ENCODE measurements at places on chromosomes 3 and 15.

GRCh38 chr15:69119001-69119400 lies 41.4 kb upstream of the GLCE start:
- no peaks in the 10 kb centered on the region for H3K4me1 ChIP-seq
- H3K36me3 ChIP-seq: no peaks in the 10 kb centered on the region
- no peak overlapping the region for H3K4me3 ChIP-seq
- H3K27ac ChIP-seq: no peak overlapping the region

DNA sequence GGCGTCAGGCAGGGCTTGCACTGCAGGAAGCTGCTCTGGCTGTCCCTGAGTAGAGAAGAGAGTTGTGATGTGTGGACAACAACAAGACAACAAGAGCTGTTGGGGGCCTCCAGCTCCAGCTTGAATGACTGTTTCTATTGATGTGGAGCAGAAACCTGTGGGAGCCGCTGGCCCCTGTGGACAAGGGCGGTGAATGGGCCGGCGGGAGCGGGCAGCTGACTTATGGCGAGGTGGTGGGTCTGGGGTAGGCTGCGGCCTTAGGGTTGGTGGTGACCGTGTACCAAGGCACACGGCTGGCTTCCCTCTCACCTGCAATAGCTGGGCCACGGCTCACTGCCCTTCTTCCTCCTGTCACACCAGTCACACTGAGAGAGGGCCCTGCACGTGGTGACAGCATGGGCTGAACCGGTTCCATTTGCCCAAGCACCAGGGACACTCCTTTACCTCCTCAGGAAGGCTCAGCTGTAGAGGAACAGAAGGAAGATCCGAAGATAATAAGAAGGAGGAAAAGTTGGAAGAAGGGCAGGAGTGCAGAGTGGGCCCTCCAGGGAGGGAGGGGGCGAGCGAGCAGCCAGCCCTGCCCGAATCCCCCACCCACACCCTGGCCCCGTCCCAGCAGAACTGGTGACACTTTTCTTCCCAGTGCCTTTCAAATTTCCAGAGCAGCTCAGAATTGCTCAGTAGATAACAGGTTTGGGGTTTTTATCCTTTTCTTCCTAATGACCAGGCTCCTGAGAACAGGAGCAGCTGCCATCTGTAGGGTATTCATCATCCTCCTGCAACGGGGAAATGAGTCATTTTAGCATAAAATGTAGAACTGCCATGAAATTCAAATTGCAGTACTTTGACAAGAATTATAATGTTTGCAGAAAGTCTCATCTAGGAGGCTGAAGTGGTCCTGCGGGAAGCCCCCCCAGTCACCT lies 136.9 kb downstream of the TJP1 start:
- H3K27ac ChIP-seq: peak overlapping the region; percentile 59
- peak; percentile 63 for DNase-seq
- H3K4me1 ChIP-seq: peaks cover 18% of the 10 kb centered on the region
- H3K27me3 ChIP-seq: no peaks in the 10 kb centered on the region

DNA sequence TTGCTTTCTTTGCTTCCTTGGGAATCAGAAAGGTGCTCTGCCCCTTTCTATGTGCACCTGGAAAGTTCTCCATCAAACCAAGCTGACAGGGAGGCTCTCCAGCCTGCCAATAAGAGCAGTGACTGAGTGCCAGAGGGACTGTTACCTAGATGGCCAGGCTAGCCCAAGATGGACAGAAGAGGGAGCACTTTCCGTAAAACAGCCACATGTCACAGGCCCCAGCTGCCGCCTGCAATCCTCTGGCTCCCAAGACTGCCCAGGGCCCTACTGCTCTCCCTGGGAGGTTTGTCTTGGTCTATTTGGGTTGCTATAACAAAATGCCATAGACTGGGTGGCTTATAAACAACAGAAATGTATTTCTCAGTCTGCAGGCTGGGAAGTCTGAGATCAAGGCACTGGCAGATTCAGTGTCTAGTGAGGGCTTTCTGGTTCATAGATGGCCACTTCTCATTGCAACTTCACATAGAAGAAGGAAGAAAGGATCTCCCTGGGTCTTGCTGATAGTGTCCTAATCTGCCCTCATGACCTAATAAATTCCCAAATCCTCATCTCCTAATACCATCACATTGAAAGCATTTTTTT lies 72.3 kb downstream of the TAMM41 start:
- H3K4me1 ChIP-seq: peaks cover 24% of the 10 kb centered on the region
- no peak for DNase-seq
- H3K27ac ChIP-seq: peak overlapping the region; percentile 4
- H3K27me3 ChIP-seq: no peaks in the 10 kb centered on the region
- H3K36me3 ChIP-seq: no peaks in the 10 kb centered on the region
- no peak overlapping the region for H3K4me3 ChIP-seq

GRCh38 chr3:143266927-143267326 lies 147.4 kb downstream of the CHST2 start:
- no peaks in the 10 kb centered on the region for H3K27me3 ChIP-seq
- H3K4me3 ChIP-seq: no peak overlapping the region
- H3K4me1 ChIP-seq: peaks cover 7% of the 10 kb centered on the region
- DNase-seq: no peak

DNA sequence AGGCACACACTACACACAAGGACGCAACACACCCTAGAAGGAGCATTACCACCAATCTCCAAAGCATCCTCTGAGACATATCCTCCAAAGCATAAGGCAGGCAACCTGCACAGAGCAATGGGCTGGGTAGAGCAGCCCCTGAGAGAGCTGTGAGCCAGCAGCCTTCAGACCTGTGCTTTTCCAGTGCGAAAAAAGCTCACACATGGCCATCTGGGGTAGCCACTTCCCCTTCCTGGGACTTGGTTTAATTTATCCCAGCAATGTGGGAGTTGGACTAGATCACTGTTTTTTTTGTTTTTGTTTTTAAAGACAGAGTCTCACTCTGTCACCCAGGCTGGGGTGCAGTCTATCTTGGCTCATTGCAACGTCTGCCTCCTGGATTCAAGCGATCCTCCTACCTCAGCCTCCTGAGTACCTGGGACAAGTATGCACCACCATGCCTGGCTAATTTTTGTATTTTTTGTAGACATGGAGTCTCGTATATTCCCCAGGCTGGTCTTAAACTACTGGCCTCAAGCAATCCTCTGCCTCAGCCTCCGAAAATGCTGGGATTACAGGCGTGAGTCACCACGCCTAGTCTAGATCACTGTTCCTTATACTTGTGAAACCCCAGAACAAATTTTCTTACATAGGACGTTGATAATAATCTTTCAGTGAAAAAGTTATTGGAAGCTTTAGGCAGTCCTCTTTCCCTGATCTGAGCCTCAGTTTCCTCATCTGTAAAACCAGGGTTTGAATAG lies 18.9 kb downstream of the PTPN23 start:
- peaks cover 27% of the 10 kb centered on the region for H3K36me3 ChIP-seq
- no peaks in the 10 kb centered on the region for H3K4me1 ChIP-seq
- H3K4me3 ChIP-seq: no peak overlapping the region

- H3K27me3 ChIP-seq: no peaks in the 10 kb centered on the region
- no peaks in the 10 kb centered on the region for H3K4me1 ChIP-seq
- no peak for DNase-seq
- H3K4me3 ChIP-seq: no peak overlapping the region
- no peak overlapping the region for H3K27ac ChIP-seq
Observed at GRCh38 chr3:13013151-13013561, 60.1 kb downstream of the IQSEC1 start.

- peak overlapping the region; percentile 54 for H3K4me3 ChIP-seq
- DNase-seq: no peak
- peaks cover 12% of the 10 kb centered on the region for H3K4me1 ChIP-seq
- no peaks in the 10 kb centered on the region for H3K27me3 ChIP-seq
- peaks cover 17% of the 10 kb centered on the region for H3K36me3 ChIP-seq
Observed at GRCh38 chr3:114057011-114057347, 442 bp downstream of the QTRT2 start.

- H3K4me1 ChIP-seq: peaks cover 8% of the 10 kb centered on the region
- H3K36me3 ChIP-seq: no peaks in the 10 kb centered on the region
- peaks cover 4% of the 10 kb centered on the region for H3K27me3 ChIP-seq
- no peak overlapping the region for H3K27ac ChIP-seq
- H3K4me3 ChIP-seq: no peak overlapping the region
- DNase-seq: peak; percentile 71
Observed at GRCh38 chr15:77852241-77853007, 219.7 kb upstream of the LINGO1 start.

DNA sequence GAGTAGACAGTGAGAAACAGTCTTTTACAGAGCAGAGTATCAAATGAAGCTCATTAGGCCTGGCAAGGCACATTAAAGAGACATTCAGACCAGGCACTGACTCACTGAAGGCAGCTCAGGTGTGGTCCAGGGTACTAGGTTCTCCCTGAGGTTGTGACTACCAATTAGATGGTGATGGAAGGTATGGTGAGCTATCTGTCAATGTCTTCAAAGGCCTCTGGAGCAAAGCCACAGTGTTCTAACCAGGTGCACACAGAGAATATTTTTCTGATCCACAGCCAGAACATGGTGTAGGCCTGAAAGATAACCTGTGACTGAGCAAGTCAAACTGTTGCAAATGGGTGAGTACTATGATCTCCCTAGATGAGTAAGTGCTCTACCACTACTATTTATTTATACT lies 51.5 kb downstream of the EOMES start:
- no peaks in the 10 kb centered on the region for H3K27me3 ChIP-seq
- H3K36me3 ChIP-seq: no peaks in the 10 kb centered on the region
- peaks cover 10% of the 10 kb centered on the region for H3K4me1 ChIP-seq
- no peak overlapping the region for H3K27ac ChIP-seq
- no peak for DNase-seq

- no peaks in the 10 kb centered on the region for H3K4me1 ChIP-seq
- no peaks in the 10 kb centered on the region for H3K27me3 ChIP-seq
- no peak overlapping the region for H3K27ac ChIP-seq
Observed at GRCh38 chr15:27426805-27427204, 455.8 kb downstream of the GABRG3 start.

DNA sequence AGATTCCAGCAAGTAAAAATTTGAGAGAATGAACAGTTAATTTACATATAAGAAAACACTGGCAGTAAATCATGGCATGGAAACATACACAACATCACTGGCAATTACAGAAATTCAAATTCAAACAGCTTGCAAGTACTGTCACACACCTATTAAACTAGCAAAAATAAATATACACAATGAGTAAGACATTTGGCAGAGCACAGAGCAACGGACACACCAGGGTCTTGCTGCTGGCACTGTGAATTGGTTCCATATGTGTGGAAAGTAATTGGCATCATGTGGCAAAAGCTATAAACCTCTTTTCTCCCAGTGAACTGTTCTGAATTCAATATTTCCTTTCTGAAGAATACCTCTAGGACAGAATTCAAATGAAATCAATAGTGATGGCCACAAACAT lies 78.3 kb downstream of the LRRK1 start:
- no peak overlapping the region for H3K4me3 ChIP-seq
- no peak for DNase-seq
- H3K27me3 ChIP-seq: no peaks in the 10 kb centered on the region
- no peaks in the 10 kb centered on the region for H3K36me3 ChIP-seq
- no peak overlapping the region for H3K27ac ChIP-seq

GRCh38 chr15:30921106-30921505 lies 17.4 kb downstream of the FAN1 start:
- H3K4me3 ChIP-seq: no peak overlapping the region
- no peak for DNase-seq
- no peak overlapping the region for H3K27ac ChIP-seq
- H3K27me3 ChIP-seq: no peaks in the 10 kb centered on the region
- H3K36me3 ChIP-seq: peaks cover 96% of the 10 kb centered on the region

DNA sequence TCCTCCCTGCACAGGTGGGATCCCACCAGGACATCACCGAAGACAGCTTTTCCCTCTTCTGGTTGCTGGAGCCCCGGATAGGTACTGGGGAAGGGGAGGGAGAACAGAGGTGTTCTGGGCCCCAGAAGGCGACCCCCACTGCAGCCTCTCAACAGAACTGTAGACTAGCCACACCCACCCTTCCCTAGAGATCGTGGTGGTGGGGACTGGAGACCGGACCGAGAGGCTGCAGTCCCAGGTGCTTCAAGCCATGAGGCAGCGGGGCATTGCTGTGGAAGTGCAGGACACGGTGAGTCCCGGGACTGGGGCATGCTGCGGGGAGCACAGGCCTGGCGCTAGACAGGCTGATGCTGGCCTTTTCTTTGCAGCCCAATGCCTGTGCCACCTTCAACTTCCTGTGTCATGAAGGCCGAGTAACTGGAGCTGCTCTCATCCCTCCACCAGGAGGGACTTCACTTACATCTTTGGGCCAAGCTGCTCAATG lies 809 bp downstream of the NDUFAF3 start:
- no peaks in the 10 kb centered on the region for H3K27me3 ChIP-seq
- peaks cover 49% of the 10 kb centered on the region for H3K36me3 ChIP-seq
- H3K4me3 ChIP-seq: peak overlapping the region; percentile 75
- H3K27ac ChIP-seq: peak overlapping the region; percentile 88
- DNase-seq: no peak

DNA sequence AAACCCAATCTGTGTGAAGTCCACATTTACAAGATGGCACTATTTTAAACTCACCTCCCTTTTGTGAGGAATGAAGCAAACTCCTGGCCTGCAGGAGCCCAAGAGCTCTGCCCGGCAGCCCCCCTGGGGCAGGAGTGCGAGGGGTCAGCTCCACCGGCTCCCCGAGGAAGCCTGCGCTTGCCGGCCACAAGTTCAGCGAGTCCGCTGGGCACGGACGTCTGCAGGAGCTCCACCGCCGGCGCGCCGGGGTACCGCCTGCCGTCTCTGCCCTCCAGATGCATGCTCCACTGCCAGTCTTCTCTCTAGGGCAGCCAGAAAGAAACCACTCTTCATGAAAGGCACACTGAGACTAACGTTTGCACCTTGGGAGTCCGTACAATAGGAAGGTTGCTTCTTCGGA lies 17.5 kb downstream of the OCA2 start:
- H3K4me1 ChIP-seq: no peaks in the 10 kb centered on the region
- H3K27ac ChIP-seq: no peak overlapping the region
- DNase-seq: no peak
- H3K36me3 ChIP-seq: no peaks in the 10 kb centered on the region
- H3K27me3 ChIP-seq: peaks cover 4% of the 10 kb centered on the region

GRCh38 chr3:61520966-61521628 lies 40.3 kb upstream of the PTPRG start:
- no peaks in the 10 kb centered on the region for H3K27me3 ChIP-seq
- H3K4me1 ChIP-seq: no peaks in the 10 kb centered on the region
- no peak overlapping the region for H3K27ac ChIP-seq
- no peak overlapping the region for H3K4me3 ChIP-seq

- H3K27ac ChIP-seq: no peak overlapping the region
- H3K4me1 ChIP-seq: no peaks in the 10 kb centered on the region
- no peak for DNase-seq
- no peaks in the 10 kb centered on the region for H3K36me3 ChIP-seq
Observed at GRCh38 chr3:30145281-30145680, 461.1 kb upstream of the TGFBR2 start.

- no peak overlapping the region for H3K4me3 ChIP-seq
- no peaks in the 10 kb centered on the region for H3K27me3 ChIP-seq
- peaks cover 8% of the 10 kb centered on the region for H3K4me1 ChIP-seq
- H3K27ac ChIP-seq: no peak overlapping the region
- no peak for DNase-seq
- no peaks in the 10 kb centered on the region for H3K36me3 ChIP-seq
Observed at GRCh38 chr3:187804120-187804744, 59.0 kb upstream of the BCL6 start.

- no peak overlapping the region for H3K4me3 ChIP-seq
- H3K4me1 ChIP-seq: peaks cover 11% of the 10 kb centered on the region
- DNase-seq: no peak
- H3K27ac ChIP-seq: no peak overlapping the region
- 0 out of 2 replicates have a peak, but pooled peaks cover 3% of the 10 kb centered on the region for H3K36me3 ChIP-seq
Observed at GRCh38 chr3:56789076-56789475, 12.7 kb downstream of the ARHGEF3 start.

All from RWPE2 (cell line).